Activated T-helper 9 cell treated with anti-CD3 and anti-CD28 coated beads, Interleukin-2, amount 50 U/mL, for 16 hours (primary cell): ENCODE measurements at places on chromosomes 3 and 15.

DNA sequence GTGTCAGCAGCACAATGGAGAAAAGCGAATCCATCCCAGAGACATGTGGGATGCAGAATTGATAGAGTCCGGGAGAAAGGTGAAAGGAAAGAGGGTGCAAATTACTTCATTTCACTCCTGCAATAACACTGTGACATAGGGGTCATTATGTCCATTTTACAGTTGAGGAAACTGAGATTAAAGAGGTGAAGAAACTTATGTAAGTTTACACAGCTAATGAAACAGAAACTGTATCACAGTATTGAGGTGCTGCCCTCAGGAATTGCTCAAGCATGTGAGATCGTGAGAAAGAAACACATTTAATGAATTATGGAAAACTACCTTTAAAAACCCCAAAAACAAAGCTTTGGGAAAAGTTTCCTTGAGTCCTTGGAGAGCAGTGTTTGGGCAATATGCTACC, 103.6 kb upstream of the PFN2 start:
- no peak for DNase-seq

DNA sequence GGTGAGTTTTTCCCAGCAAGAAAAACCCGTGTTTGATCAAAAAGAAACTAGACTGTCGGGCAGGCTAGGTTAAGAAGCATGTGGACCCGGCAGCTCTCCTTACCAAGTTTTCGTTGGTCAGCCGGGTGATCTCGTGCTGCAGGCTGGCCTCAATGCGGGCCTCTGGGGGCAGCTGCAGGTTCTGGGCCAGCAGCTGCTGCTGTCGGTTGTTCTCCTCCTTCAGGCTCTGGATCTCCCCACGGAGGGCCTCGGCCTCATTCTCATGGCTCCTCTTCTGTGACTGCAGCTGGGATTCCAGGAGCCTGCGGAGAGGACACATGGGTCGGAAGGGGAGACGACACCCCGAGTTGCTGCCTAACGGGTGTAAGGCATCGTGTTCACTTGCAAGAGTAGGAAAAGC, 44.5 kb upstream of the MYO5C start:
- no peak for DNase-seq

DNA sequence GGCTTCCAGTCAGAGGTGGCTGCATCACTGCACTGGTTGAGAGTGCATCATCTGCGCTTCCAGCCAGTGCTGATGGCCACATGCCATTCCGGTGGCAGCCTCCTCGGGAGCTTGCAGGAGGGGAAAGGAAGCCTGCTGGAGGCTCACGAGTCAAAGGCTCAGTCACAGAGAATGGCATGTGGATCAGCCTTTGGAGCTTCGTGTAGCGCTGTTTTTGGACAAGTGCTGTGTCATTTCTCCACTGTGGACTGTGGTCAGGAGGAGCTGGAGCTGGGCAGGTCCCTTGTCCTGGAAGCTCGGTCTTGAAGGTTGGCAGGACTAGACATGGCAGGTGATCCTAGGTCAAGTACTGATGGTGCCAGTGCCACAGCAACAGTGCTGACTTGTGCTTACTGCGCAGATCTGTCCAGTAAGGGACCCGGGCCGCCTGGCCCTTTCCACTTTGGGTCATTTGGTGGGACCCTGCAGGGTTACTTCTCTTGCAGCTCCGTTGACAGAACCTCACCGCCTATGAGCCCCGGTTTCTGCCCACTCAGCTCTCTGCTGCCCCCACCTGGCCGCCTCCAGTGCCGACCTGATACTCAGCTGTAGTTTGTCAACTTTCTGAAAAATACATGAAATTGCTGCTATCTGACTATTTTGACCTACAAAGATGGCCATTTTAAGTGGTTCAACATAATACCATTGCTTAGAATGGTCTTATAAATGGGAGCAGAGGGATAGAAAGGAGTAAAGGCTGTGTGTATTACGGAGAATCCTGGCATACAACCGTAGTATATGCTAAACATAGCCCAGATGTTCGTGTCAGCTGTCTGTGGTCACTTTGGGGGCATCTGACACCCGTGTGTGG, 27.6 kb upstream of the TRPM1 start:
- peak; percentile 58 for DNase-seq

DNA sequence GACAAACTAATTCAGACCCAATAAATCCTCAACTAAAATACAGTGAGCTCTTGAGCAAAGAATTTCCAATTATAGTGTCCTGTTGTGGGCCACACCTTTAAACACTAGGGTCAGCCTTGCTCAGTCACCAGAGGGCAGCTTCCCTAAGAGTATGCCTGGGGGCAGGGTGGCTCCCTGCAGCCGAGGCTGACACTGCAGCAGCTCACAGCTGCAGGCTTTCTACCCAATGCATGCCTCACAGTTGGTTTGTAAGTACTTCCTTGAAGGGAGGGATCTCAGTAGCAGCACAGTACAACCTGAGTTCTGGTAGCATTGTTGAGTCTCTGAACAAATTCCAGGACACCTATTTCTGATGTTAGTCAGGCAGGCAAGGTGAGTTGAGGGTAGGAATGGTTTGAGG, 335.6 kb downstream of the TUSC7 start:
- DNase-seq: no peak

DNA sequence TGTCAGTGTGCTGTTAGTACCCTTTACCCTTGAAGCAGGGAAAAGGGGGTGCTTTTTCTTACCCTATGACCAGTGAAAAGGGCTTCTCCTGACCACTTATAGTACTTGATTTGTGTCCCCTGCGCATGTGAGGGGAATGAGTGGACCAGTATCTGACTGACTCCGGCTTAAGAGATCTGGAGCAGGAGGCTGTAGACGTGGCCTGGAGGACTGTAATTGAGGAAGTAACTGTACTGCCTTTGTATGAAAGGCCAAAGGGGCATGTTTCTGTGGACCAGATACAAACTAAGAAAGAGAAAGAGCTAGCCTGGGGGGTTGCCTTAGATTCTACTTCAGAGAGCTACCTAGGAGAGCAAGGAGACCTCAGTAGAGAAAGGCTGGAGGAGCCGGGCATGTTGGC, 89.9 kb upstream of the TBL1XR1 start:
- DNase-seq: no peak

DNA sequence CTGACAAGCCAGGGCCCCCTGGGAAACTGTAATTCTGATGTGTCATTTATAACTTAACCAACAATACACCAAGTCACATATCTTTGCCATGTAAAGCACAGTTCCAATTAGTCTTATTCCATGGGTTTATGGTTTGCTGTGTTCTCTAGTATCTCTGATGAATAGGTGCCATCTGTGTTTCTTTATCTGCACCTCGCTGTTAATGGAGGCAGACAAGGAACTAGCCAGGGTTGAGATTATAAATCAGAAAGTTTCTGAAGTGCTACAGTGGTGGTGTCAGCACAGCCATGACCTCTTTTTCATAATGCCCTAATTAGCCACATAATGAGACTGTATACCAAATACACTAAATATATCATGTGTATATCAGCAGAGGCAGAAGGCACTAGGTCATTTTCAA, 866.4 kb downstream of the PLOD2 start:
- DNase-seq: no peak

- no peak for DNase-seq
Observed at GRCh38 chr3:135125171-135125801, 330.2 kb downstream of the EPHB1 start.

DNA sequence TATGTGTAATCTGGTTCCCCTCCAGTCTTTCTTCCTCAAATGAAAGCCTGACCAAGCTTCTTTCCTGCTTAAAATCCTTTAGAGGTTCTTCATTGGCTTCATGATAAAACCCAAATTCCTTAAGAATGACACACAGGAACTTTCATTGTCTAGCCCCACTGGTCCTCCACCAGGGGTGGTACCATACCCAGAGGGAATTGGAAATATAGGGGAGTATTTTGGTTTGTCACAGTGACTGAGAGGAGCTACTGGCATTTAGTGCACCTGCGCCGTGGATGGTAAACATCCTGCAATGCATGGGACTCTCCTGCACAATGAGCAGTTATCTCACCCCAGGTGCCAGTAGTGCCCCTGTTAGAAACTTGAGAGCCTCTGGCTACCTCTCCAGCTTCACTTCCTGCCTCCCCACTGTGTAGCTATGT, 10.8 kb downstream of the ZWILCH start:
- DNase-seq: no peak

DNA sequence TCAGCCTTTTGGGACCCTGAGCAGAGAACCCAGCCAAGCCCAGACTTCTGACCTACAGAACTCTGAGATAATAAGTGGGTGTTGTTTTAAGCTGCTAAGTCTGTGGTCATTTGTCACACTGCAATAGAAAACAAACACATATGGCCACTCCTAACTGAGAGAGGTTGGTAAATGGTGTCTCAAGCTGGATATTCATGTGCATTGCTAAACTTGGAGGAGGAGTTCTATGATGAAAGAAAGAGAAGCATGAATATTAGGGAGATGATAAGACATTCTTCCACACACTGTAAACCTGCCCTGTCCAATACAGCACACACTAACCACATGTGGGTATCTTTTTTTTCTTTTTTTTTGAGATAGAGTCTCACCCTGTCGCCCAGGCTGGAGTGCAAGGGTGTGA, 27.8 kb upstream of the UBL7 start:
- no peak for DNase-seq

DNA sequence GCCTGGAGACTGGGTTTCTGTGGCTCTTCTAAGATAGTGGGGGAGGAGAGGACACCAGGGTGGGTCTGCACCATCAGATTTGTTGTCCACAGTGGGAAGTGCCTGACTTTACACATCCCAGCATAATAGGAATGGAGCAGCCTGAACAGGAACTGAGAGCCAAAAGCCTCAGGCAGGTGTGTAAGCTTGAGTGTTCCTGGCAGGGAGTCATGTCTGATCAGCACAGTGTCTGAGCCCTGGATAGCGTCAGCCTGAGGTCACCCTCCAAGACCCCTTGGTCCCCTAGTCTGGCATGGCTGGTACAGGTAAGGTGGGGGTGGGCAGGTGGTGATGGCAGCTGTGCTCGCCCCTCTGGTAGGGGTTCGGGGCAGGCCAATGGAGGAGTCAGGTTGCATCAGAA, 20.2 kb downstream of the INSYN1 start:
- no peak for DNase-seq

DNA sequence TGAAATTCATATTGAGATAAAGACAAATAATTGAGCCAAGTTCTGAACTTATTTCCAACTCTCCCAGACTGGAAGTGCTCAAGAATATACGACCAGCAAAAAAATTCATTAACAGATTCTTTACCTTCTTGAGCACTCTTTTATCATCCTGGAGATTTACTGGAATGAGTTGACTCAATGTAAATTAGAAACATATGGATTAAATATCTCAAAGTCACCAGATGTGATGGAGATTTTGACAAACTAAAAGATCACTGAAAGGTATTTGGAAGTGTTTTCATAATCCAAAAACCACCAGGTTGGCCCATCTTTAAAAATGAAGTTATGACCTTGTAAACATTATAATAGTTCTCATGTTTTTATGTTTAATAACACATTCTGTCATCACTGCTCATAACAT, 433.2 kb upstream of the RASGRP1 start:
- no peak for DNase-seq

DNA sequence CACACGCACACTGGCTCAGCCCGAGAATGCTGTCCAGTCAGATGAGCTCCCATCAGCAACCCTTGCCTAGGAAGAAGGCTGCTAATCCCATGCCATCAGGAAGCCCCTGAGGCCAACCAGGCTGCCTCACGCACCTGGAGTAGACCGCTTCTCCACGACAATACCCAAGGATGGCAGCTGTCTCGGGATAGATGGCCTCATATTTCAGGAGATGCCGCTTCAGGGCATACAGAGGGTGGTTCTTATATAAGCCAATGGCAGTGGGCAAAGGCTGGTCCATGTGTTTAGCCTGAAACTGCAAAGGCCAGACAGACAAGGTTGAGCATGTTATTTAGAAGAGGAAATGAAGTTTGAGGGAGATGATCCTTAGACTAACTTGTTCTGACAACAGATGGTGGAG, 22.2 kb downstream of the XPC start:
- no peak for DNase-seq

GRCh38 chr3:24232784-24233183, 261.9 kb downstream of the THRB start:
- DNase-seq: no peak

GRCh38 chr3:170355738-170356595, 1.5 kb upstream of the SKIL start:
- no peak for DNase-seq

DNA sequence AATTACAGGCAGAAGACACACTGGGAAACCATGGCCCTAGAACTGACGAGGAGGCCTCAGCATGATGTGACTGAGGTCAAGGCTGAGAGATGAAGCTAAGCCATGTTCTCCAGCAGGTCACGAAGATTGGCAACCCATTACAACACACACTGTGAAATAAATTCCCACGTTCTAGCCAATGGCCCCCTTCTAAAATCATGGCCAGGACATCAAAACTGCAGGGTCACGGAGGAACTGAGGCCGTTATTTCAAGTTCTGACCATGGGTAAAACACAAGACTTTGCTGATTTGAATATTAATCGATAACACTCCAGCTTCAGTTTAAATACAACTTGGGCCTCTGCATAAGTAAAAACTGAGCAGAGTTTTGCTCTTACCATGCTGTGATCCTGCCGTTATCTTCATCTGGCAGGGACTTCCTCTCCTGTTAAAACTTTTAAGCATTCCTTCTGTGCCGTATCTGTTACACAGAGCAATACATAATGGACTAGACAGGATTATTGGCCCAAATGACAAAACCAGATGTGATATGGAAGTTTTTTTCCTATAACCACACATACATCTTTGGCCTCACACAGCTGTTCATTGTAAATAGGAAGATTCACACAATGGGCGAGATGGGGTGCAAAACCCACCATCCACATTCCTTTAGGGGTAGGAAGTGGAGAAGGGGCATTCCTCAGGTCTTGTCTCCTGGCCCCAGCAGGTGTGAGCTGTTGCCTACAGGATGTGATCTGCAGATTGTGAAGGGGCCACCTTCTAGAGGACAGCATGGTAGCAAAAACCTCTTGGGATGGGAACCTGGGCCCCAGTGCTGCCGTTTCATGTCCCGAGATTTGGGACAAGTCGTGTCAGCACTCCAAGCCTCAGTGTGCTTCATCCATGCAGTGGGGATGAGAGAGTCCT, 207.4 kb downstream of the OPA1 start:
- DNase-seq: no peak

GRCh38 chr15:71440489-71441110, 325.3 kb downstream of the THSD4 start:
- DNase-seq: no peak

DNA sequence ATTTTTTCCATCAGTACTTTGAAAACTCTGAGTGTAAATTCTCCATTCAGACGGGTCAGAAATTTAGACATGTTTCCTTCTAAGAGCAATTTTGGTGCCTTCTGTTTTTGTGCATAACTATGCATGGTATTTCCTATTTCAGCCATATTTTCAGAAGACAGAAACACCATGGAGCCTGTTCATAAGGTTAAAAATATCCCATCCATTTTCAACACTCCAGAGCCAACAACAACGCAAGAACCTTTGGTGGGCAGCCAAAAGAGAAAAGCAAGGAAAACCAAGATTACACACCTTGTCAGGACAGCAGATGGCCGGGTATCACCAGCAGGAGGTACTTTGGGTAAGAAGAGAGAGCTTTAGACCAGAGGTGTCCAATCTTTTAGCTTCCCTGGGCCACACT, 275.6 kb downstream of the BBX start:
- DNase-seq: no peak

GRCh38 chr3:188149587-188149986, 4.4 kb upstream of the LPP start:
- no peak for DNase-seq

GRCh38 chr3:53695324-53695690, 150.9 kb downstream of the CHDH start:
- DNase-seq: no peak

- no peak for DNase-seq
Observed at GRCh38 chr3:153599685-153600084, 437.7 kb downstream of the RAP2B start.

GRCh38 chr15:85874236-85874635, 79.5 kb upstream of the KLHL25 start:
- no peak for DNase-seq

GRCh38 chr3:72185549-72186399, 400.8 kb upstream of the PROK2 start:
- no peak for DNase-seq
